ENCODE measurements at places on chromosomes 3 and 15. TPM values are rescaled to one million over a fixed set of nuclear protein-coding genes. Genes with fewer than 3 reads are reported as not detected.

DNA sequence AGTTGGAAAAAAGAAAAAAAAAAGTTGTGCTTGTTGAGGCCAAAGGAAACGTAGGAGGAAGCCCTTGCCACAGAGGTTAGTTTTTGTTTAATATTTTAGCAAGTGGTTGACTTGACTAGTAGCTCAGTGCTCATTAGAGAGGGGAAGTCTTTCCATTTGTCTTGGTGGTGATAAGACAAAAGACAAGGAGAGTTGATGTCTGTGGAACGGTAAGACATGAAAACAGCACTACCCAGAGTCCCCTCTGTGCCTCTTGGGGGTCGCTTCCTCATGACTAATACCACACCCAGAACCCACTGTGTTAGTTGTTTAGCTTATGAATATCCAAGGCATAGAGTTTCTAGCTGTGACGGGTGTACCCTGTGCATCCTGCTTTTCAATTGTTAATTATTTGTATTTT, 211.4 kb downstream of the ITPR1 start:
- H3K27me3 ChIP-seq, result no peaks in the 10 kb centered on the region
- peaks cover 49% of the 10 kb centered on the region for H3K36me3 ChIP-seq
- no peak for DNase-seq
- H3K4me3 ChIP-seq, result no peak overlapping the region

DNA sequence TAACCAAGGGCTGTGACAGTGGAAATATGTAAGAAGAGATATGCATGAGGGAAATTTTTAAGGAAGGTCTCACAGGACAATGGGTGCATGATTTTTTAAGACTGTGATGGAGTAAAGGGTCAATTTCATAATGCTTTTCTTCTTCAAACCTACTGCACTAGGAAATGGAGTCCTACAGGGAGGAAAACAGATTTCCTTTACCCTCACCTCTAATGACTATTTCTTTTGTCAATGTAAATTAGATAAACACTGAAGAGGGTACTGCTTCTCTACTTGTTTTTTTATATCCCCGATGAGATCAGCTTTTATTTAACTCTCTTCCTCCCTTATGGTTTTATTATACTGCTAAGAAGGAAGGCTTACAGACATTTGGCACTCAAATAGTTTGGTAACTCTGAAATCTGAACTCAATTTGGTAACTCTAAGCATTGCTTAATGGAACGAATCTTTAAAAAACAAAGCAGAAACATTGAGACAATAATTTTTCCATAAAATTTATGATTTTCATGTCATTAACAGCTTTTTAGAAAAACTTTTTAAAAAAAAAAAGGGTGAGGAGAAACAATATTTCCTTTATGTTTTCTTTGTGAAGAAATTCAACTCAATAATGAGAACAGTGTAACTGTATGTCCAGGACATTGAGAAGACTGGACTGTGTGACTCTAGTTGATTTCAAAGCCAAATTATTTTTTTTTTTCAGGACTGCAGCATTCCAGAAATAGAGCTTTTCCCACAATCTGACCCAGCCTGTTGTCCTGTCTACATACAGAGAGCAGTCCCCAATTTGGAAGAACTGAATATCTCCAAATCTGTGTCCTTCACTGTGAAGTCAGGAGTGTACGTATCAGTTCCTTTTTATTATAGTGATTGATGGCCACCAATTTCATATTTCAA, 64.4 kb downstream of the CRYBG3 start:
- peak overlapping the region; percentile 76 for H3K27ac ChIP-seq
- no peaks in the 10 kb centered on the region for H3K27me3 ChIP-seq
- no peak for DNase-seq
- H3K4me3 ChIP-seq, result no peak overlapping the region

GRCh38 chr3:149586871-149587270, 71.0 kb downstream of the WWTR1 start:
- peaks cover 78% of the 10 kb centered on the region for H3K4me1 ChIP-seq
- H3K27ac ChIP-seq, result peak overlapping the region; percentile 21
- no peak for DNase-seq
- H3K4me3 ChIP-seq, result no peak overlapping the region

- H3K4me1 ChIP-seq, result no peaks in the 10 kb centered on the region
- no peak overlapping the region for H3K4me3 ChIP-seq
- DNase-seq, result no peak
Measured at GRCh38 chr15:67779549-67780111, 45.7 kb upstream of the SKOR1 start.

Gene HIGD2B
- not detected for total RNA-seq

Gene DAZL
- total RNA-seq, result not detected

Gene PROS1
- total RNA-seq, result 416 TPM

GRCh38 chr3:48238531-48239085, 2.3 kb upstream of the ZNF589 start:
- no peaks in the 10 kb centered on the region for H3K27me3 ChIP-seq
- no peak for DNase-seq
- H3K4me1 ChIP-seq, result peaks cover 7% of the 10 kb centered on the region
- H3K36me3 ChIP-seq, result no peaks in the 10 kb centered on the region
- H3K27ac ChIP-seq, result no peak overlapping the region

GRCh38 chr15:35566991-35567390, 21.0 kb upstream of the DPH6 start:
- no peak overlapping the region for H3K4me3 ChIP-seq
- H3K27ac ChIP-seq, result no peak overlapping the region
- no peaks in the 10 kb centered on the region for H3K36me3 ChIP-seq
- H3K4me1 ChIP-seq, result no peaks in the 10 kb centered on the region
- no peak for DNase-seq

GRCh38 chr15:78565951-78566774, 843 bp downstream of the CHRNA5 start:
- DNase-seq, result peak; percentile 5
- H3K27ac ChIP-seq, result no peak overlapping the region
- peaks cover 63% of the 10 kb centered on the region for H3K27me3 ChIP-seq

Gene TEX55
- total RNA-seq, result not detected

GRCh38 chr3:10426346-10427220, 78.8 kb downstream of the ATP2B2 start:
- H3K27ac ChIP-seq, result no peak overlapping the region
- H3K4me3 ChIP-seq, result no peak overlapping the region
- H3K27me3 ChIP-seq, result no peaks in the 10 kb centered on the region
- H3K4me1 ChIP-seq, result no peaks in the 10 kb centered on the region
- H3K36me3 ChIP-seq, result no peaks in the 10 kb centered on the region

Gene RPN1
- total RNA-seq, result 255 TPM

- H3K27me3 ChIP-seq, result no peaks in the 10 kb centered on the region
- peaks cover 23% of the 10 kb centered on the region for H3K4me1 ChIP-seq
- DNase-seq, result peak; percentile 33
- peak overlapping the region; percentile 94 for H3K27ac ChIP-seq
Measured at GRCh38 chr3:114624047-114624445, 330.2 kb downstream of the TIGIT start.

DNA sequence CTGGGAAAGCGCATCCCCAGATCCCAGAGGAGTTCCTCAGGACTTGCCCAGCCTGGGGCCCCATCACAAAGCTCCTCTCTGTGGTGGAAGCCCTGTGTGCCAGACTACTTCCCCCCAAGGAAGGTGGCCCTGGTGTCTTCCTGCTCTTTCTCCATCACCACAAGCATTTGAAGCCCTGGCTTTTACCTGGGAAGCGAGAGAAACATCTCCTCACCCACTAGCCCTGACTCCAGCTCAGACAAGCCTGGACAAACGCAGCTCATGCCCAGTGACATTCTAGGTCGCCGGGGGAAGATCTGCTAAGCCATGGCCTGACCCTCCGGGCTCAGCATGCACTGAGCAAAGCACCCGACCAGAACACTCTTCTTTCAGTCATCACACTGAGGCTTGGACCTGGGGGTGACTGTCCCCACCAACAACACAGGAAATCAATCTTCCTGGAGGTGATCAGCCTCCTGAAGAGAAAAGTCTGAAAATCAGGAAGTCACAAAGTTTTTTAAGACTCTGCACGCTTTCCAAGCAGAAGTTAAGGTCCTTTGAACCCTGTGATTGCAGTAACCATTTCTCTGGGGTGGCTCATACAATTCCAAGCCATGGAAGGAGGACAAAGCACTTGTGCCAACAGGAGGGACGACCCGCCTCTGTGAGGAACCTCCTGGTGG, 40.8 kb downstream of the KLHL25 start:
- H3K27ac ChIP-seq, result no peak overlapping the region
- no peaks in the 10 kb centered on the region for H3K4me1 ChIP-seq
- H3K27me3 ChIP-seq, result no peaks in the 10 kb centered on the region
- DNase-seq, result no peak
- H3K4me3 ChIP-seq, result no peak overlapping the region
- peaks cover 14% of the 10 kb centered on the region for H3K36me3 ChIP-seq

DNA sequence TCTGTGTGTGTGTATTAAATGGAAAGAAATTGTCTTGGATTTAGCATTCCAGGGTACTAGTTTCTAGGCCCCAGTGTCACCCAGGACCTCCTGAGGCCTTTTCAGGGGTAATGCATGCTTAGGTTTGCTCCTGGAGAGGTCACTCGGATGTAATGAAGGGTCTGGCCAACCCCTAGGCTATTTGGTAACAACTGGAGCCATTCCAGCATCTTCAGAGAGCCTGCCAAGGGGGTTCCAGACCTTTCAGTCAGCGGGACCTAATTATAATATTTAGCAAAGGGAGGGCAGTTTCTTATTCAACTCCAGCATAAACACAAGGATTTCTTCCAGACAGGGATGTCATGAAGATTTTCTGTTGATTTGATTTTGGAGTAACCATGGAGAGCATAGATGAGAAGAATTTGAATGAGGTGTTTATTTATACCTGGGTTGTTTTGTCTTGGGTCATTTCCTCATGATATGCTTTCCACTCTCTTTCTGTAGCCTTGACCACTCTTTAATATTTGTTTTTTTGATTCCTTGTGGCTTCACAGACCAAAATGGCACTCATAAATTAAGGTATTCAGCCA, 17.4 kb downstream of the KAT2B start:
- no peak overlapping the region for H3K4me3 ChIP-seq
- no peaks in the 10 kb centered on the region for H3K36me3 ChIP-seq
- DNase-seq, result no peak
- peak overlapping the region; percentile 86 for H3K27ac ChIP-seq
- no peaks in the 10 kb centered on the region for H3K27me3 ChIP-seq

- H3K4me3 ChIP-seq, result no peak overlapping the region
- H3K27me3 ChIP-seq, result no peaks in the 10 kb centered on the region
- peaks cover 11% of the 10 kb centered on the region for H3K36me3 ChIP-seq
- H3K27ac ChIP-seq, result no peak overlapping the region
Measured at GRCh38 chr15:88036154-88036839, 220.2 kb downstream of the NTRK3 start.

Gene TUSC7
- total RNA-seq, result not detected

- H3K36me3 ChIP-seq, result no peaks in the 10 kb centered on the region
- peak; percentile 56 for DNase-seq
- peak overlapping the region; percentile 89 for H3K27ac ChIP-seq
- H3K27me3 ChIP-seq, result no peaks in the 10 kb centered on the region
- H3K4me3 ChIP-seq, result peak overlapping the region; percentile 52
- H3K4me1 ChIP-seq, result peaks cover 30% of the 10 kb centered on the region
Measured at GRCh38 chr15:40906091-40906990, 12.1 kb downstream of the VPS18 start.

Gene LOXL1
- 29.1 TPM for total RNA-seq

Gene MYL3
- 5.4 TPM for total RNA-seq

- H3K36me3 ChIP-seq, result no peaks in the 10 kb centered on the region
- H3K27ac ChIP-seq, result no peak overlapping the region
- peaks cover 21% of the 10 kb centered on the region for H3K4me1 ChIP-seq
Measured at GRCh38 chr15:66703540-66703941, 1.5 kb downstream of the SMAD6 start.

Gene PLSCR2
- not detected for total RNA-seq

- H3K27ac ChIP-seq, result no peak overlapping the region
- no peak overlapping the region for H3K4me3 ChIP-seq
- no peaks in the 10 kb centered on the region for H3K36me3 ChIP-seq
- no peak for DNase-seq
- no peaks in the 10 kb centered on the region for H3K4me1 ChIP-seq
Measured at GRCh38 chr15:38187630-38188313, 64.9 kb upstream of the SPRED1 start.

- no peak overlapping the region for H3K27ac ChIP-seq
- no peaks in the 10 kb centered on the region for H3K36me3 ChIP-seq
- no peak for DNase-seq
- H3K4me3 ChIP-seq, result no peak overlapping the region
- H3K4me1 ChIP-seq, result no peaks in the 10 kb centered on the region
Measured at GRCh38 chr3:19347671-19348070, 199.4 kb downstream of the KCNH8 start.

DNA sequence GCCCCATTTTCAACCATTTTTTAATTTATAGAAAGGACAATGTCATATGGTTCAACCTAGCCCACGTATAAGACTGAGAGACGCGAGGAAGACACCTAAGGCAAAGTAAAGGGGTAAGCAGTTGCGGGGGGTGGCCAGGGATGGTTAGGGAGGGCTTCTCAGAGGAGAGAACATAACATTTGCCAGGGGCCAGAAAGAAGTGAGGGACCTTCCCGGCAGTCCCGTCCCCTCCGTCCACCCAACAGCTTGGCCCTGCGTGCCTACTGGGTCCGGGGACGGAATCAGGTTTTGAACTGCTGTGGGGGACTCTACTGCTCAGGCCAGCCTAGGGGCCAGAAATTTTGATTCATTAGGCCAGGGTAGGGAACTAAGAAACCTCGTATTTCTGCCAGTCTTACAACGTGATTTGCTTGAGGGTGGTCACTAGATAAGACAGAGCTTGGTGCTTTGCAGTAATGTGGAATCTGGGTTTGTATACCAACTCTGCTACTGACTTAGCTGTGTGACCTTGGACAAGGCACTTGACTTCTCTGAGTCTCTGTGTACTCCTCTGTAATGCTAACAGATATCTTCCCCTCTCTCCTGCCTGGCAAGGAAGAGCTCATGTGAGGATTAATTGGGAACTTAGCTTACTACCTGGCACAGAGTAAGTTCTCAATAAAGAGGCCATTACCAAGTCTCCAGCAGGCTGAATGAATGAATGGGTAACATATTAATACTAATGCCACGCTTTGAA, 734 bp upstream of the SLC6A20 start:
- no peak overlapping the region for H3K27ac ChIP-seq
- no peaks in the 10 kb centered on the region for H3K27me3 ChIP-seq
- peaks cover 10% of the 10 kb centered on the region for H3K4me1 ChIP-seq
- H3K36me3 ChIP-seq, result no peaks in the 10 kb centered on the region
- DNase-seq, result no peak

DNA sequence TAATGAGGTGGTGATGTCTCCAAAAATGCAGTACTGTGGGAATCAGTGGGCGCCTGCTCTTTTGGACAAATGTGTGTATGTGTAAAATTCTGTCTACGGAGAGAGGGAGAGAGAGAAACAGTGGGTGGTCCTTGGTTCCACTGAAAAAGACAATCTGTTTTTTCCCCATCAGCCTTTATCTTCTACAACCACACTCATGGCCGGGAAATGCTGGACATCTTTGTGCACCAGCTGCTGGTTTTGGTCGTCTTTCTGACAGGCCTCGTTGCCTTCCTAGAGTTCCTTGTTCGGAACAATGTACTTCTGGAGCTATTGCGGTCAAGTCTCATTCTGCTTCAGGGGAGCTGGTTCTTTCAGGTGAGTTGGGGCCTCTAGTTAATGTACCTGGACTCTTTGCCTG, 51.2 kb upstream of the ADGRG7 start:
- no peak overlapping the region for H3K27ac ChIP-seq
- no peaks in the 10 kb centered on the region for H3K36me3 ChIP-seq
- no peak overlapping the region for H3K4me3 ChIP-seq

- no peaks in the 10 kb centered on the region for H3K27me3 ChIP-seq
- H3K27ac ChIP-seq, result no peak overlapping the region
- no peaks in the 10 kb centered on the region for H3K36me3 ChIP-seq
- peaks cover 26% of the 10 kb centered on the region for H3K4me1 ChIP-seq
- H3K4me3 ChIP-seq, result no peak overlapping the region
Measured at GRCh38 chr3:140501061-140501769, 176.6 kb upstream of the TRIM42 start.
